Fibroblast of lung (primary cell): ENCODE measurements at places on chromosomes 3 and 15.

GRCh38 chr3:137163241-137163871 lies 205.6 kb downstream of the IL20RB start:
- no peak for DNase-seq

DNA sequence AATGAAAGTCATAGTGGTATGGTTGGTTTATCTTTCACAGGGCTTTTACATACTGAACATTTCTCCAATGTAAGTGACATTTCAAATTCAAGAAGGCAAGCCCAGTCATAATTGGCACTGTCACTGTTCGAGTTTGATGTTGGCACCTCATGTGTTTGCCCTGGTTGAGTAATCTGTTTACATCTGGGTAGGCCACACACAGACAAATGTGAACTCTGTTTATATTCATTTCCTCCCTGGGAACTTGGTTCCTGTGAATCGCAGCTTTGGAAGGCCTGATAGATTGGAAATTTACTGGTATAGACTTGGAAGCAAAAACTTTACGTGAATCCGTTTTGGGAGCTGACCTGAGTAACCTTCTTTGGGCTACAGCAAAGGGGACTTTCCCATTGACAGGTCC lies 395.2 kb upstream of the AZI2 start:
- DNase-seq, result no peak

DNA sequence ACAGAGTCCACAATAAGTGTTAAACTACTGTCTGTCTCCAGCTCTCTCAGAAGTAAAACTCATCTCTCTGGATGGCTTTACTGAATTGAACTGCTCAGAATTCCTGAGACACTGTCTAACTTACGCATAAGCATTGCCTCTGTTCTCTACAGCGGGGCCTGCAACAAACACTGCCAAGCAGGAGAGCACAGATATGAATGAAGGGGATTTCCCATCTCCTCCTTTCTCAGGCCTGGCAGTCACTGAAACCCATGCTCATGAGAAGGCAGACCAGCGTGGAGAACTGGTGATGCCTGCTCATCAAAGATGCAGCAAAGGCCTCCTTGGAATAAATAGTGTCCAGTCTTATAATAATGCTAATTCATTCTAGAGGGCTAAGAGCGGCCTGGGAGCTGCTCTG lies 10.3 kb downstream of the RASGRP1 start:
- DNase-seq, result no peak

- peak; percentile 15 for DNase-seq
Measured at GRCh38 chr3:72174040-72174439, 389.1 kb upstream of the PROK2 start.

DNA sequence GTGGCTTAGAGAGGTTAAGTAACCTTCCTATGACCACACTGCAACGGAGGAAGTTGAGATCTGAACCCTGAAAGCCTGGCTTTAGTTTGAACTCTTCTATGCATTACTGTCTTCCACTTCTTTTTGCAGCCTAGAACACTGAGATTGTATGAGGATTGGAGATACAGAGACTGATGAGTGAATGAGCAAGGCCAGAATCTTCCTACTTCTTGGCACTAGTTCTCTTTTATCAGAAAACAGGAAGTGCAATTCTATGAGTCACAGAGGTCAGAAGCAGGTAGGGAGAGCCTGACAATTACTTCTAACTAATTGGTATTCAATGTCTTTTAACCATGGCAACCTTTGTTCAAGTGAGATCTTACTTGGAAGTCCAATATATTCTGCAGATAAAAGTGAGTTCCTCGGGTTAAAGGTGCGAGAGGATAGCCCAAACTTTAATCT lies 219.0 kb downstream of the SHQ1 start:
- peak; percentile 14 for DNase-seq

GRCh38 chr15:84929795-84930603 lies 45.5 kb downstream of the SLC28A1 start:
- DNase-seq, result peak; percentile 86

DNA sequence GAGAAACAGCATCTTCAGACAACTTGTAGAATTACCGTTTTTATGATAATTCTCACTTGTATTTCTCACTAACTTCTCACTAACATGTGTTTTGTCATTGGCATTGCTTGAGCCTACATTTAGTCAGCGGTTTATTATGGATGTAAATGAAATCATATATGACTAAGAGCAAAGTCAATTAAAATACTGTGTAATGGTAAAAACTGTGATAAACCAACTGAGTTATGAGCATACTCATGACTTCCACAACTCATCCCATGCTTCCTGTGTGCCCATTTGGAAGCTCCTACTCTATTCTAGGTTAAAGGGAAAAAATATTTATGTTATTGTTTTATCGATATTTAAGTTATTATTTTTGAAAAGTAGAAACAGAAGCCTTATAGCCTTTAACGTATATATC lies 12.8 kb downstream of the PXK start:
- DNase-seq, result no peak

DNA sequence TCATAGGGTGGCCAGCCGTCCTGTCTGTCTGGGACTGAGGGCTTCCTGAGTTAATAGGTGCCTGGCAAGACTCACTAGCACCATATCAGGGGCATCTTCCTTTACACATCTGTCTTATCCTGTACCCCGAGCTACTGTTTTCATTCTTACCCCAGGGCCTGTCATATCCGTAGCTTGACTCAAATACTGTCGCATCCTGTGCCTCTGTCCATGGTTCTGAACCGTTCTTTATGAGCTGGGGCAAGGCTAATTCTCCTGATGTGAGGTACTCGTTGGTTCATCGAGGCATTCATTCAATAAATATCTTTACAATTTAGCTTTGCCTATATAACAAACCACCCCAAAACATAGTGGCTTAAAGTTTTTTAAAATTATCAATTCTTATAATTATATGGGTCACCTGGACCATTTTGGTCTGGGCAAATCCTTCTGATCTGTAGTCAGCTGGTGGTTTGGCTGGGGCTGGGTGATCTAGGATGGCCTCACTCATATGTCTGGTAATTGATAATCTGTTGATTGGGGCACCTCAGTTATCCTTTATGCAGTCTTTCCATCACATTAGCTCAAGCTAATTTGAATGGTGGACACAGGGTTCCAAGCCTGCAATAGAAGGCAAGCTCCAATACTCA lies 121.2 kb downstream of the TLE3 start:
- peak; percentile 53 for DNase-seq

- no peak for DNase-seq
Measured at GRCh38 chr3:168574455-168575158, 478.9 kb upstream of the GOLIM4 start.

DNA sequence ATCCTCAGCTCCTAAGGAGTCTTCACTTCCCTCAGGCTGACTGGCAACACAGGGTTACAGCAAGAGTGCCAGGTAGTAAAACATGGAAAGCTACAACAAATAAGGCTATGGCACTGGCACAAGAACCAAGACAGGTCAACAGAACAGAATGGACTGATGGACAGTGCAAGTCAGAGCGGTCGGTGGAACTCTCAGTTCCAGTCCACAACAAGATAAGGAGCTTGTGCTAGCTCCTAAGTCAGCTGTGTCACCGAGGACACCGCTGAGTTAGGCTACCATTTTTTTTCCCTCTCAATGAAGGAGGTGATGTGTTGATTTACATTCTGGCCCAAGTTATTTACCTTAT lies 55.9 kb upstream of the LIMD1 start:
- DNase-seq, result no peak

DNA sequence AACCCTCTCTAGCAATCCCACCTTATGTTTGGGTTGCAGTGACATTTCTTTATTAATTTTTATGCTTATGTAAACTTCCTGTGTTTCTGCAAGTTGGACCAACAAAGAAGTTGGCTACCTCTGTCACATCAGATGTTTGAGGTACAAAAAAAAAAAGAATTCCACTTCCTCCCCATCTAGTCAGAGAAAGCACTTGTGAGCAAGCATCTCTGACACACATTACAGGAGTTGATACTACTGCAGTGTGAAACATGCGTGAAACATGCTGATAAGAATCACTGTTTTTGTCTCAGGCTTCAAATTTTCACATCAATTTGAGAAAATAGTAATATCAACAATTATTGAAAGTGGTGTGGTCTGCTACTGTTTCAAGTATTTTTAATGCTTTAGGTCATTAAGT lies 1.3 kb downstream of the SCAANT1 start:
- peak; percentile 44 for DNase-seq

DNA sequence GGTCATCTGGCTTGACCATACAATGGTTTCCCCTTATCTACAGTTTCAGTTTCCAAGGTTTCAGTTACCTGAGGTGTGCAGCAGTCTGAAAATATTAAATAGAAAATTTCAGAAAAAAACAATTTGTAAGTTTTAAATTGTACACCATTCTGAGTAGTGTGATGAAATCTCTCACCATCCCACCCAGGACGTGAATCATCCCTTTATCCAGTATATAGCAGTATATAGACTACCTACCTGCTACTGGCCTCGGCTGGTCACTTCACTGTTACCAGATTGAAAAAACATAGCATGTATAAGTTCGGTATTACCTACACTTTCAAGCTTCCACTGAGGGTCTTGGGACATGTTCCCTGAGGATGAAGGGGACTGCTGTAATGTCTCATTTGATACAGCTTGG lies 12.0 kb downstream of the ARIH1 start:
- no peak for DNase-seq

GRCh38 chr3:45965253-45965652 lies 22.0 kb downstream of the CXCR6 start:
- DNase-seq, result no peak

DNA sequence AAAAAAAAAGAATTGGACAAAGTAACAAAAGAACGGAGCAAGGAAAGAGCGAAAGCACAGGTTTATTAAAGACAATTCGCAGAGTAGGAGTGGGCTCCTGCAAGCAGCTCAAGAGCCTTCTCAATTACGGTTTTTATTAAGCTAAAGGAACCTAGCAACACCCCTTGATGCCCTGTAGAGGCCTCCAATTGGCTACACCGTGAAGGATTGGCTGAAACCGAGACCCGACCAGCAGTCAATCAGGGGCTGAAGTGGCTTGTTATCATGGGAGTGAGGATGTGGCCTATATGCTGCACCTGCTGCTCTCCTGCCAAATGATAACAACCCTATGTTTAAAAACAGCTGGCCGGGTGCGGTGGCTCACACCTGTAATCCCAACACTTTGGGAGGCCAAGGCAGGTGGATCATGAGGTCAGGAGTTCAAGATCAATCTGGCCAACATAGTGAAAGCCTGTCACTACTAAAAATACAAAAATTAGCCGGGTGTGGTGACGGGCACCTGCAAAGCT lies 20.4 kb upstream of the AP3B2 start:
- no peak for DNase-seq

GRCh38 chr3:118984699-118985098 lies 49.9 kb downstream of the IGSF11 start:
- DNase-seq, result no peak

DNA sequence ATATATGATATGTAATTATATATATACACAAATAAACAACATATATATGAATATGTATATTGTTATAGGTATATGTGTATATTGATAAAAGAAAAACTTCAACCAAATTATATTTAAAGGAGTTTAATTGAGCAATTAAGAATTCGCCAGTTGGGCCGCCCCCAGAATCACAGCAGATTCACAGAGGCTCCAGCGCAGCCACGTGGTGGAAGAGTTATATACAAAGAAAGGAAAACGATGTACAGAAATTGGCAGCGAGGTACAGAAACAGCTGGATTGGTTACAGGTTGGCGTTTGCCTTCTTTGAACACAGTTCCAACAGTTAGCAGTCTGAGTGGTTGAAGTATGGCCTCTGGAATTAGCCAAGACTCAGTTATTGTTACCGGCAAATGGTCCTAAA lies 137.3 kb upstream of the SLC24A5 start:
- no peak for DNase-seq

GRCh38 chr3:57963811-57964346 lies 44.3 kb upstream of the FLNB start:
- DNase-seq, result no peak

DNA sequence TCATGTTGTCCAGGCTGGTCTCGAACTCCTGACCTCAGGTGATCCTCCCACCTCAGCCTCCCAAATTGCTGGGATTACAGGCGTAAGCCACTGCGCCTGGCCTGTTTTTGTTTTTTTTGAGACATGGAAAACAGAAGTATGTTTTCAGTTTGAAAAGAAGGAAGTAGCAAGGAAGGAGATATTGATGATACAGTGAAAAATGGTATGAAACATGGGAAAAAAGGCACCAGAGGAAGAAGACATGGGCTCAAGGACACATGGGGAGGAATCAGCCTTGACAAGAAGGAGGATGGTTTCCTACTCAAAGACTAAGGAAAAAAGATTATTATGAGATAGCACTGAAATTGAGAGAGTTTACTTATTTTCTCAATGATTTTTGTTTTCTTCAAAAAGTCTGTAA lies 30.7 kb downstream of the FMN1 start:
- DNase-seq, result no peak
